Activated CD4-positive, alpha-beta memory T cell treated with anti-CD3 and anti-CD28 coated beads, Interleukin-2, amount 10 ng/mL, durations not matched to agents 7 days and 5 days (primary cell): ENCODE measurements at places on chromosomes 1 and 21. TPM values are rescaled to one million over a fixed set of nuclear protein-coding genes. Genes with fewer than 3 reads are reported as not detected.

The MPZ gene
- total RNA-seq: 5.9 TPM

GRCh38 chr1:235642943-235643371, 6.6 kb downstream of the GNG4 start:
- no peak for DNase-seq

- DNase-seq: no peak
Measured at GRCh38 chr1:31768939-31769704, 5.0 kb upstream of the ADGRB2 start.

DNA sequence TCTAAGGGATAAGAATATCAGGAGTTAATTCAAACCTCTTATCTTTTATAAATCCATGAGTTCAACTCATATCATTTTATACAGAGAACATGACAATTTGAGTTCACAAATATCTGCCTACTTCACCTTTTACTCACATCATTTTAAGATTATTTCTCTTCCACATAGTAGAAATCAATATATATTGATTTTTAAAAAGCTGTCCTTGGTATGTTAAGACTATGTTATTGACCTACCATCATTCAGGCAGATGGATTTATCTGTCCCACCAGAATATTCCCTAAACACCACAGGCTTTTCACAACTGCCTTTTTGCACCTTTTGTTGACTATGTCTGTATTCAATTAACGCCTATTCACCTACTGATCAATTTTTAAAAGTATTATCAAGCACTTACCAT, 13.5 kb downstream of the DRAM2 start:
- DNase-seq: no peak

GRCh38 chr1:224133741-224134299, 19.9 kb downstream of the FBXO28 start:
- no peak for DNase-seq

GRCh38 chr1:77375990-77376389, 94.2 kb downstream of the AK5 start:
- DNase-seq: no peak

The PRRX1 gene
- total RNA-seq: not detected

GRCh38 chr1:243793298-243793697, 56.7 kb downstream of the AKT3 start:
- DNase-seq: no peak

GRCh38 chr1:231037585-231038517, 2.2 kb downstream of the FAM89A start:
- no peak for DNase-seq

GRCh38 chr1:5466487-5466886, 525.7 kb downstream of the NPHP4 start:
- no peak for DNase-seq

DNA sequence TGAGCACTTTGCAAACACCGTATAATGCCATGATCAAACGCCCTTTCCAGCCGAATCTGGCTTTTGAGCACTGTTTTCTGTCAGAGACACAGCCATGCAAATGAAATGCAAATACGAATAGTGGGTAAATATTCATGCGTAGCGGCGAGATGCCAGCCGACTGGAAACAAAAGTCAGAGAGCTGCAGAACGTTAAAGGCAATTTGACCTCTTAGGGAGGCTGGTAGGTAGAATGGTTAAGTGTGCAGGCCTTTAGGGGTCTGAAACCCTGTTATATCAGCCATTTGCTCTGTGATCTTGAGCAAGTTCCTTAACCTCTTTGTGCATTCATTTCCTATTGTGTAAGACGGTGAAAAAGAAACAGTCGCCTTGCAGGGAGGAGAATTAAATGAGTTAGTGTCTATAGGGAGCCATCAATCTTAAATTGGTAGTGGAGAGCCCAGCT, 6.5 kb upstream of the SDHB start:
- no peak for DNase-seq

The ANKRD35 gene
- 0.35 TPM for total RNA-seq
